AG04450 (cell line): ENCODE measurements at places on chromosomes 7 and 10. TPM values are rescaled to one million over a fixed set of nuclear protein-coding genes. Genes with fewer than 3 reads are reported as not detected.

DNA sequence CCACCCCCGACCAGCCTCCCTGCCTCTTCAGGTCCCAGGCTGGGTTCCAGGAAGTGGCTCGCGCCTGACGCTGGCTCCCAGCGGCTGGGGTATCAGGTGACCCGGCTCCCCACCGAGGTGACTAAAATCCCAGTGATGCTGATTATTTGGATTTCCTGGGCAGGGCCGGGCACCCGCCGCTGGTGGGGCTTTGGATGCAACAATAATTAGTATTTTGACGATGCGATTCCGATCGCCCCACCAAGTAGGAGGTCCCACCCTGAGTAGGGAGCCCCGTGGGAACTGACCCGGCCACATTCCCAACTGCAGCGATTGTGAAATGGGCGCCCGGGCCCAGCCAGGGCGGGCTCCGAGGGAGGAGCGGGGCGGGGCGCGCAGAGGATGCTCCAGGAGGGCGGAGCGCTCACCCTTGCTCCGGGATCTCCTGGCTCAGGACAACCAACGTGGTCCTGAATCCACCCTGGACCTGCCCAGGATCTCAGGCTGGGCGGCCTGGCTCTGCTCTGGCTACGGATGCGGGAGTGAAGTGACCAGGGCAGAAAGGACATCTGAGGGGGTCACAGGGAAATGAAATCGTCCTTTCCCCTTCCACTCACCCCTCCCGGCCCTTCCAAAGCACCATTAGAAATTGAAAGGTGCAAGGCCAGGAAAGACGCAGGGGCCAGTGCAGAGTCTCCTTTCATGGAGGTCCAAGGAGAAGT is 32.6 kb downstream of the DUSP5 start:
- no peak for DNase-seq

- no peak for DNase-seq
Observed at GRCh38 chr10:409408-410040, 274.3 kb downstream of the ZMYND11 start.

DNA sequence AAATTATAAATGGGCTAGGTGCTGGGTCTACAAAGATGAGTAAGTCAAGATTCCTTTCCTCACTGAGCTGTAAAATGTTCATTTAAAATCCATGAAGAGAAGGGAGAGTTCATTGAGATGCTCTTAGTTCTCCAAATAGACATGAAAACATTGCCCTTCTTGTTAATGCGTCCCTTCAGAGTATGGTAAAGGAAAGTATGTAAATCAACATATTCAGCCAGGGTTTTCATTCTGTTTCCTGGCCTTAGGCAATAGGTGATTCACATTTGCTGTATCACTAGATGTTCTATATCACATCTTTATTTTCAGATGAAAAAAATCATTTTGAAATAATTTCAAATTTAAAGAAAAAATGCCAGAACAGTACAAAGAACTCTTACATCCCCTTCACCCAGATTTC is 5.4 kb downstream of the ANKIB1 start:
- DNase-seq, result no peak

The STEAP2 gene
- polyA plus RNA-seq, result 5.4 and 6.4 TPM in 2 replicates

GRCh38 chr7:2729031-2729892 is 41.3 kb downstream of the AMZ1 start:
- DNase-seq, result no peak

GRCh38 chr10:85936161-85936560 is 430.4 kb downstream of the GRID1 start:
- DNase-seq, result no peak

DNA sequence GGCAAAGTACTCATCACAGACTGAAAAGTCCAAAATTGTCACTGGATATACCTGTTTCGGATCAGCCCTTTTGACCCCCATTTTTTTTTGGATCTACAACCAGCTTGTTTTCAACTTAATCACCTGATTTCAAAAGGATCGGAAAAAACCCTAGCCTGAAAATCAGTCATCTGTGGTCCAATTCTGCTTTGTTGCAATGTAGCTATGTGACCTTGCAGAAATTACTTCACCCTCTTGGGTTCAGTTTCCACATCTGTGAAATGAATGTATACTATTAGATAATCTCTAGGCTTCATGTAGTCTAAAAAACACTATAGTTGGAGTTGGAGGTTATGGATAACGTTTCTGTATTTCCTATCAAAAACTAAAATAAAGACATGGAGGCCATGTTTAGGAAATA is 37.1 kb downstream of the STEAP4 start:
- DNase-seq, result no peak

DNA sequence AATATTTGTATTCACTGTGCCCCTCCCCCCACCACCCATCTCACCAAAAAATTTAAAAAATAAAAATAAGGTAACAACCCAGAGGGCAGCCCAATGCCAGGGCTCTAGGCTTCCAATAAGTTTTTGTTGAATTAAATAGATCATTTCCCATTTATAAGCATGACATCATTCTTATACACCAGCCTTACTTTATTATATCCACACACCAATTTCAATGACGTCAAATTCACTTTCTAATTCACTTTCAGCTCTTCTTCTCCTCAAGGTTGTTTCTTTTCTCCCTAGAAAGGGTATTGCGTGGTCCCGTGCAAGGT is 1.2 kb upstream of the DKK1 start:
- DNase-seq, result no peak

DNA sequence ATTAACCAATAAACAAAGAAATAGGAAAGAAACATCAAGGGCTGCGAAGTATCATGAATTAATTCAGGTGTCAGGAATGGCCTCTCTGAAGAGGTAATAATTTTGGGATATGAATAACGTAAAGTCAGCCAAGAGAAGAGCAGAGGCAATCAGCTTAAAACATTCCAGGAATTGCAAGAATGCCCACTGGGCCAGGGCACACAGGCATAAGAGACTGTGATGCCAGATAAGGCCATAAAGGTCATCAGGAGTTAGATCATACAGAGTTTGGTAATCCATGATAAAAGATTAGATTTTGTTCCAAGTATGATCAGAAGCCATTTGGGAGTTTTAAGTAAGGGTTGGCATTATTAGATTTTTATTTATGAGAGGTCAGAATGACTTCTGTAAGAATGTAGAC is 53.2 kb upstream of the ABCB4 start:
- DNase-seq, result no peak

- DNase-seq, result no peak
Observed at GRCh38 chr10:126905776-126906703, 812 bp downstream of the DOCK1 start.
